ENCODE measurements at places on chromosomes 4 and X.

DNA sequence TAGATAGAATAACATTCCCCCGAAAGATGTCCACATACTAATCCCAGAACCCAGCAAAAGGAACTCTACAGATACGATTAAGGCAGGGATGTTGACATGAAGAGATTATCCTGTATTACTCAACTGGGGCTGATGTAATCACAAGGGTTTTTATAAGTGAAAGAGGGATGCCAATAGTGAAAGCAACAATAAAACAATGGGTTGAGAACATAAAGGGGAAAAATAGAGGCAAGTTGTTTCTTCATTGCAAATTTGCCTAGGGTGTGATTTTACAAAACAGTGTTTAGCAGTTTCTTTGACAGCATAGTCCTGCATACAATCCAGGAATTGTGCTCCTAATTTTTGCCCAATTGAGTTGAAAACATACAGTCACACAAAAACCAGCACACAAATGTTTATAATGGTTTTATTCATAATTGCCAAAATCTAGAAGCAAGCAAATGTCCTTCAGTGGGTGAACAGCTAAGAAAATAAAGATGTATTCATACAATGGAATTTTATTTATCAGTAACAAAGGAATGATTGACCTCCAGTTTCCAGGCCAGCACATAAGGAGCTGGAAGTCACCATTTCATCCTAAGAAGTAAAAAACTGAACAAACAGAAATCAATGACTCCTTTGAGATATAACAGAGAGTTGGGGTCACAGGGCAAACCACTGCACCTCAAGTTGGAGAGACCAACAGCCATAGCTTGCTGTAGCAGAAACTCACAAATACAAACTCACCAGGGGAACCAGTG lies 107.2 kb downstream of the CENPC start:
- DNase-seq, result no peak

DNA sequence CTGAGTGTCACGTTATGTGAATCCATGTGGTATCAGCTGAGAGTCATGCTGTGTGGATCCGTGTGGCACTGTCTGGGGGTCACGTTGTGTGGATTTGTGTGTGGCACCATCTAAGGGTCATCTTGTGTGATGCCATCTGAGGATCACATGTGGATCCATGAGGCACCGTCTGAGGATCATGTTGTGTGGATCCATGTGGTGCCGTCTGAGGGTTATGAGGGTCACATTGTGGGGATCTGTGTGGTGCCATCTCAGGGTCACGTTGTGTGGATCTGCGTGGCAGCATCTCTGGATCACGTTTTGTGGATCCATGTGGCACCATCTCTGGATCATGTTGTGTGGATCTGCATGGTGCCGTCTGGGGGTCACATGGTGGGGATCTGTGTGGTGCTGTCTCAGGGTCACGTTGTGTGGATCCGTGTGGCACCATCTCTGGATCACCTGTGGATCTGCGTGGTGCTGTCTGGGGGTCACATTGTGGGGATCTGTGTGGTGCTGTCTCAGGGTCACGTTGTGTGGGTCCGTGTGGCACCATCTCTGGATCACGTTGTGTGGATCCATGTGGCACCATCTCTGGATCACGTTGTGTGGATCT lies 6.9 kb downstream of the PDE6B start:
- no peak for DNase-seq

DNA sequence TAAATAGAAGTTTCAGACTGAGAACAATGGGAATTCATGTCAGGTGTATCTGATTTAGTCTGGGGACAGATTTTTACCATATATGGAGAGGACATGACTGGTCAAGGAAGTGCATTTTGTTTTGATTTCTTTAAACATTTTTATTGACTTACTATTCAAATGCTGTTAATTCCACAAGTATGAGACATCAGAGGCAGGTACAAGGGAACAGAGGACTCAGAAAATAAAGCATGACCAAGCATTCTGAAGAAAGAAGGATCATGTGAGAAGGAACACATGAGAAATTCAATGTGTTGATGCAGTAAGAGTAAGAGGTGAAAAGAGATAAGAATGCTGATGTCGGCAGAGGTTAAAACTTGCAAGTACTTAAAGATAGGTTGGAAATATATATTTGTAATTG lies 1452.6 kb downstream of the PCDH7 start:
- DNase-seq, result no peak

DNA sequence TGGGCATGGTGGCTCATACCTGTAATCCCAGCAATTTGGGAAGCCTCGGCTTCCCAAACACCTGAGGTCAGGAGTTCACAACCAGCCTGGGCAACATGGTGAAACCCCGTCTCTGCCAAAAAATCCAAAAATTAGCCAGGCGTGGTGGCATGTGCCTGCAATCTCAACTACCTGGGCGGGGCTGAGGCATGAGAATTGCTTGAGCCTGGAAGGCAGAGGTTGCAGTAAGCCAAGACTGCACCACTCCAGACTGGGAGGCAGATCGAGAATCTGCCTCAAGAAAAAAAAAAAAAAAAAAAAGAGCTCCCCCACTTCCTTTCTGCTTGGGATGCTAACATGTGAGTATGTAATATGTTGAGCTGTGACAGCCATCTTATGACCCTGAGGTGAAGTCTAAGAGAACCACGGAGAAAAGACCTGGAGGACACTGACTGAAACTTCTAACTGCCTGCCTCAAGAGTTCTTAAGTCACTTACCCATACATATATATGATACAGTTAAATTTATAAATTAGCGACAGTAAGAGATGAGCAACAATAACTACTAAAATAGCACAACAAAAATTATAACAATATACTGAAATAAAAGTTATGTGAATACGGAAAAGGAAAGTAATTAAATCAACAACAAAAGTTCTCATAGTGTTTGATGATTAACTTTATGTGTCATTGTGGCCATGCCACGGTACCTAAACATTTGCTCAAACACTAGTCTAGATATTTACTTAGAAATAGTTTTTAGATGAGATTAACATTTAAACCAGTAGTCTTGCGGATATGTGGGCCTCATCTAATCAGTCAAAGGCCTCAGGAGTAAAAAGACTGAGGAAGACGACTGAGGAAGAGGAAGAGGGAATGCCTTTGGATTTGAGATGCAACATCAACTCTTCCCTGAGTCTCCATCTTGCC lies 178.3 kb downstream of the OPHN1 start:
- DNase-seq, result no peak

- DNase-seq, result no peak
Measured at GRCh38 chrX:30610026-30610425, 32.5 kb upstream of the TASL start.

- peak; percentile 18 for DNase-seq
Measured at GRCh38 chrX:119870626-119871131, 854 bp downstream of the RNF113A start.

DNA sequence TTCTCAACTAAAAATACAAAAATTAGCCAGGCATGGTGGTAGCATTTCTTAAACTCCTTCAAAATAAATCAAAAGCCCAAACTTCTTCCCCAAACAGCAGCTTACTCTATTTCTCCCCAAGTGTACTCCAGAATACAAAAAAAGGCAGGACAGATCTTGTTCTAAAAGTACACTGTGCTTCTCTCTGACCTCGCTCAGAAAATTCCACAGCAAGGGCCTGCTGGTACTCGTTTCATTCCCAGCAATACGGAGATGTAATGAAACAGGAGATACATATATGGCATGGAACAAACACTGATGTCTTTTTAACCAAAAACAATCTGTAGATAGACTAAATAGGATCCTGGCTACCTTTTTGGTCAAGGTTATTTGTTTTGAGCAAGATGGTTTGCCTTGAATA lies 25.2 kb downstream of the MAP7D2 start:
- no peak for DNase-seq

DNA sequence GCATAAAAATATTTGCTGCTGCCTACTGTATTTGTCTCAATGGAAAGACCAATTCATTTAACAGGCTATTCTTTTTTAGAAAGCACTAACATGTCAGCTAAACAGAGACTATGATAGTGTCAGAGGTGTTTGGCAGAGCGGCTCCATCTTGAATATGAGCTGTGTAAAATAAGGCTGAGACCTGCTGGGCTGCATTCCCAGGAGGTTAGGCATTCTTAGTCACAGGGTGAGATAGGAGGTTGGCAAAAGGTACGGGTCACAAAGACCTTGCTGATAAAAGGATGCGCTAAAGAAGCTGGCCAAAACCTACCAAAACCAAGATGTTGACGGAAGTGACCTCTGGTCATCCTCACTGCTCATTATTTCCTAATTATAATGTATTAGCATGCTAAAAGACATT lies 41.8 kb downstream of the NPY5R start:
- no peak for DNase-seq

DNA sequence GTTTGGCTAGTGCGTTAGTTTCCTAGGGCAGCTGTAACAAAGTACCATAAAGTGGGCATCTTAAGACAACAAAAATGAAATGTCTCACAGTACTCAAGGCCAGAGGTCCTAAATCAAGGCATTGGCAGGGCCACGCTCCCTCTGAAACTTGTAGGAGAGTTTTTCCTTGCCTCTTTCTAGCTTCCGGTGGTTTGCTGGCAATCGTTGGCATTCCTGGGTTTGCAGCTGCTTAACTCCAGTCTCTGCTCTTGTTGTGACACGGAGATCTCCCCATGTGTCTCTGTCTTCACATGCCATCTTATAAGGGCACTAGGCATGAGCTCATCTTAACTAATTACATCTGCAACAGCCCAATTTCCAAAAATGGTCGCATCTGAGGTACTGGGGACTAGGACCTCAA lies 362.0 kb upstream of the BOD1L1 start:
- no peak for DNase-seq

GRCh38 chr4:119284876-119285780 lies 36.8 kb downstream of the FABP2 start:
- DNase-seq, result no peak

DNA sequence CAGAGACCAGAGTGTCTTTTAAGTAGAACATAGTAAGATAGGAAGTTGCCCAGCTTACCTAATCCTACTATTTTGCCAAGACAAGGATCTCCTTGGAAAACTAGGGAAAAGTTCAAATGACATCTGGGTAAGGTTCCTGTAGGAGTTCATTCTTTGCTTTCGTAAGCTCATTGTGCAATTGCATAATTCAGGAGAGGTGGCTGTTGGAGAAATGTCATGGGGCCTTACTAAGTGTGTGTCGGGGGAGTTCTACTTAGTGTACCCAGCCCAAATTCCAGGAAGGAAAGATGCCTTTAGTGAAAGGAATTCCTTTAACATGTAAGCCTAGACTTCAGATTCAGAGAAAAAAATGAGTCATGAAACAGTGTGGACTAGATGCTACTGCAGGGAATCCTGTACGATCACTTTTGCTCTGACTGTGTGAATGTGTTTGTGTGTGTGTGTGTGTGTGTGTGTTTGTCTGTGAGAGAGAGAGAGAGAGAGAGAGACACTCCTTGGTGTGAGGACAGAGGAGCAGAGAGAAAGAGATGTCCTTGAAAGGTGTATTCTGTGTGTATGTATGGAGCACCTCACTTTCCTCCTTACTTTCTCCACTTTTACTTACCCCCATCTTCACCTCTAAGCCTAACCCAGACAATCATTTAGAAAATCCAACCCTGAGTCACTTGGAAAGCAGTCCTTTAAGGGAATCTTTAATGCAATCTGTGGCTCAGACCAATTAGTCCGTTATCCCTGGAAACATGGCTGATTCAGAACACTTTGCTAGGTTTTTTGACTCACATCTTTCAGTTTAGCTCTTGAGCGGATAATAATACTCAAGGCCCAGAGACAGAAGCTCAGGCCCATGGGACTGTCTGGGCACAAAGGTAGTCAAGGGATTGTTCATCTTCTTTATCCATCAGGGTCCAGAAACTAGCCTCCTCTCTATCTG lies 114.5 kb upstream of the ACSL4 start:
- DNase-seq, result no peak

DNA sequence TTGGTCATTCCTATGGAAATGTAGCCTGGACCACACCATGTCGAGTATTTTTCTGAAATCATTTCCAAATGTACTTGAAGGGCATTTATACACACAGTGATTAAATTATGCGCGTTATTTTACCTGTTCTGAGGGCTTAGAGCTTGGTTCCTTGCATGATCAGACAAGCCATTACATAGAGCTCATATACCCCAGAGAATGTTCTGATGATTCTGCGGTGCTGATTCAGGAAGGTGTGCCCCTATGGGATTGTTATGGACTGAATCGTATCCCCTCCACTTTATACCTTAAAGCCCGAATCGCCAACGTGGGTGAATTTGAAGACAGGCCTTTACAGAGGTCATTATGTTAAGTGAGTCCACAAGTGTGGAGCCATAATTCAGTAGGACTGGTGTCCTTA lies 848.9 kb downstream of the TRIML1 start:
- DNase-seq, result no peak

DNA sequence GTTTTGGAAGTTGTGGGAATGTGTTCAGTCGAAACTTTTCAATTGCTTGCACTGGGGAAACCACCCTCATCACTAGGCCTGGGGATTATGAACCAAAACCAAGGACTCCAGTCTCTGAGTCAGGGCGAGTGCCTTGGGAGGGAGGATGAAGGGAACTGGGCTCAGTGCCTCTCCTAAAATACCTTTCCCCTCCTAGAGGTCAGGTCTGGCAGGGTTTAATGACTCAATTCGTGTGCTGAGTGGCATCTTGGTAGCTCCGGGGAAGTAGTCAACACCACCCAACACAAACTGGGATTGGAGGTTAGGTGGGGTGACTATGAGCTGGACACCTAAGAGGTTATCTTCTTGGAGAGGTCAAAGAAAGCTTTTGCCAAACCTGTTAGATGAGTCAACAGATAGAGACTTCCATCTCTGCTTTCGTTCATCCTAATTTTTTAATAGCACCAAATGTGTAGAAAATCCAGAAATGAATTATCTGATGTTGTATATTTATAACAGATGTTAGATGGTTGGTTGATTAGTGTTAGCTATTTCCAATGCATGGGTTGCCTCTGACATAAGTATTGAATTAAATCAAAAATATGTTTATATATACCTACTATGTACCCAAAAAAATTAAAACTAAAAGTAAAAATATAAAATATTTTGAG lies 202.8 kb downstream of the SHROOM3 start:
- no peak for DNase-seq

DNA sequence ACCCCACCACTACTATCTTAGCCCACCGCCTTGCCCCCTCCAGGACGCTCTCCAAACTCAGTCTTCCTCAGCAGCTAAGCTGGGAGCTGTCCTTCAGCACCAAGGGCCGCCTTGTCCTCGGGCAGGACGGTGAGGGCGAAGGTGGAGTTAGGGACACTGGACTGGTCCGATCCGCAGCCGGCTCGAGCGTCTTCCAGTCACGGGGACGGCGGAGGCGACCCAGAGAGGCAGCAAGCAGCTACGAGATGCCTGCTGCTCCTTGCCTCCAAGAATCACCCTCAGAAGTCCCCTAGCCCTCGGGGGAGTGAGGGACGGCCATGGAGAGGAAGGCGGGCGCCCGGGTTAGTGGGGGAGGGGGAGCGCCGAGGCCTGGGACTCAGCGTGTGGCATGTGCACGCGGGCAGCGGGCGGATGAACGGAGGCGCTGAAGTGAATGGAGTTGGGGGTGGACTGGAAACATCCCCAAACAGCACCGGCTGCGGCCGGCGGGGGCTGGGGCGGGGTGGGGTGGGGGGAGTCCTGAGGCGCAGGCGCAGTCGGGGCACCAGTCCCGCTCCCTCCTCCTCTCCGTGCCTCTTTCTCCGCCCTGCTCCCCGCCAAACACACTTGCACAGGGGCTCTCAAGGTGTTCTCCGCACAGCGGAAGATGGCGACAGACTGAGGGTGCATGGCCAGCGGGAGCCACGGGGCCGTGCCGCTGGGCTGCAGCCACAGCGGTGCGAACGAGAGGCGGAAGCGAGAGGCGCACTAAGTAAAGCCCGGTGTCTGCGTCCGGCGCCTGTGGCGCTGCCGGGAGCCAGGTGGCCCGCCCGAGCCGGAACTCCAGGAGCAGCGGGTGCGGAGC lies at the start of gene NALF2:
TSS of gene NALF2 (plus strand) at position 545 of the 844 bp plus-strand sequence. CDS start 957 bp downstream, outside the sequence.
- DNase-seq, result no peak

All from activated gamma-delta T cell treated with Interleukin-2 at 50 U/mL for 16 hours (primary cell).